GM20000 (cell line): ENCODE measurements at places on chromosomes 2 and 18.
A peak's percentile ranks its signal among the peaks of the same experiment; 100 is the strongest.

GRCh38 chr2:64785245-64785644 lies 131.5 kb upstream of the SERTAD2 start:
- DNase-seq, result no peak

GRCh38 chr2:153071090-153071489 lies 352.7 kb downstream of the ARL6IP6 start:
- no peak for DNase-seq

DNA sequence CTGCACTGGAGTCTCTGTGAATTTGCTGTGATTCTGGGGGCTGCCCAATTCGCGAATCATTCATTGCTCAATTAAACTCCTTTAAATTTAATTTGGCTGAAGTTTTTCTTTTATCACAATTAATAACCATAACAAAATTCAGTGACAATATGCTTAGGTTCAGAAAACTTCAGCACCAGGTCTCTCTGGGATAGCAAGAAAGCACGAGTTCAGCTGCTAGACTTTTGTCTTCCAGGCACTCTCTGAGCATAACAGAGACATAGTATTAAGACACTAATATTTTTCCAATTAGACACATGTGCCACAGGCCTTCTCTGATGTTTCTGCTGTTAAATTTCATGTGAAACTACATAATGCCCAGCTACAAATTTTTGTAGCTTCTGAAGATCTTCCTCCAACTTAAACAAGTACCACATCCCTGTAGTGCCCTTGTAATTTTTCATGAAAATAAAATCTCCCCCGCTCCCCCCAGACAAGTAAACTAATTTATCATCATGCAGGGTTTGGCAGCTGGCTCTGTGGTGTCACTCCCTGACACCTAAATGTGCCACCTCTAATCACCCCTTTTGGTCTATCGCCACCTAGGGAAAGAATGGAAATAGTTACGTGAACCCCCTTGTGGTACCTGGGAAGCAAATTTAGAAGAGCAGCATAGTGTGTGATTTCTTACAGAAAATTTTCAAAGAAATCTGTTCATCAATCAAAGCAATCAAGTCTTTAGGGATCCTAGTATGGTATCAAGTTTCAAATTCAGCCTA lies 94.1 kb downstream of the CSRNP3 start:
- DNase-seq, result no peak

DNA sequence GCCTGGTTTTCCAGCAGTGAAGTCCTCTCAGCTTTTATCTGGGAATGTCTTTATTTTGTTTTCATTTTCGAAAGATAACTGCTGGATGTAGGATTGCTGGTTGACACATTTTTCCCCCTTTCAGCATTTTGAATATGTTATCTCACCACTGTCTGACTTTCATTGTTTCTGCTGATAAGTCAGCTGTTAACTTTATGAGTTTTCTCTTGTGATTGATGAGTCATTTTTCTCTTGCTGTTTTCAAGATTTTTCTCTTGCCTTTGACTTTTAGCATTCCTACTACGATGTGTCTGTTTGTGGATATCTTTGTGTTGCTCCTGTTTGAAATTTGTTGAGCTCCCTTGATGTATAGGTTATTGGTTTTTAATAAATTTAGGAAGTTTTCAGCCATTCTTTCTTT lies 85.5 kb downstream of the AGPS start:
- DNase-seq, result no peak

- DNase-seq, result no peak
These were observed 393.8 kb upstream of the LYPD1 start for GRCh38 chr2:133063775-133064174.

DNA sequence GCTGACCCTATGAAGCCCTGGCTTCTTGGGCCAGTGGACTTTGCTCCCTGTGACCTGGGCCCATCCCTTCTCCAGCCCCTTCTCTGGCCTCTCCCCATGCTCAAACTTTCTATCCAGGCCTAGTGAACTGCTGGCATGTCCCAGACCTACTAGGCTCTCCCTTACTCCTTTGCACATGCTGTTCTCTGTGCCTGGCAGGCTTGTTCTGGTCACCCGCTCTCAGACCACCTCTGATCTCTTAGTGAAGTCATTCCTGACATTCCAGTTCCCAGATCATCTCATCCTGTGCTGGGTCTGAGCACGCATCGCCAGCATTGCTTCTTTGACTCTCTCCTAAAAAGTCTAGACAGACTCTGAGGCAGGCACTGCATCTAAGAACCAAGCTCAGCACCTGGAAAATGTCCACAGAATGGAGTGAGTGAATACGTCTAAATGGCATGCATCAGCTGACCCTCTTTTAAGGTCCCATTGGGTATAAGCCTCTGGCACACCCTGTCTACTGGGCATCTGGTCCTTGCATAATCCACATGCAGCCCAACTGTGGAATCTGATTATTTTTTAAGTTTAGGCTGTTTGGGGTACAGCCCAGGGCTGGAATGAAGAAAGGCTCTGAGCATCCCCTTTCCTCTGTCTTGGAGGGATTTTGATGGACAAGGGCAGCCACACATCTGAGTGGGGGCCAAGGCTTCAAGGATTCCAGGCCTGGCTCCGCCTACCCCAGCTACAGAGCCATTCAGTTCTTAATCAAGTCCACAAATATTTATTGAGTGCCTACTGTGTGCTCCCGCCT lies 130.6 kb upstream of the HAAO start:
- no peak for DNase-seq

DNA sequence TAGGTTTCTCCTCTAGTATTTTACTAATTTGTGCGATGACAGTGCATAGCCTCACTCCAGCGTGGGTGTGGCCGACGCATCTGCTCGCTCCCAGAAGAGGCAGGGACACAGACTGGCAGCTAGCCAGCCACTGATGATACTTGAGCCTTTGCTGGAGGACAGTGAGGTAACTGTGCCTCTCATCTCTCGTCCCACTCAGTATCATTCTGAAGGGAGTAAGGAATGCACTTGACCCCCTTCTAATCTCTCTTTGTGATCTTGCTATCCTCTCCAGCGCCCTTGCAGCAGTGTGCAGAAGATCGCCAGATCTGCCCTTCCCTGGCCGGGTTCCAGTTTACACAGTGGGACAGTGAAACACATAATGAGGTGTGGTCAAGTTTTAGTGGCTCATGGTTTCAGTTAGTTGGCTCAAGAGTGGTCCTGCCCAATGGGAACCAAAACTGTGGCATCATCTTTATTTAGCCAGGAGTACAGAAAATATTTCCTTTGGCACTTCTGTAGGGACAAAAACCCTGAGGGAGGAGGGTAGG lies 17.5 kb downstream of the NCAPH start:
- DNase-seq, result no peak

DNA sequence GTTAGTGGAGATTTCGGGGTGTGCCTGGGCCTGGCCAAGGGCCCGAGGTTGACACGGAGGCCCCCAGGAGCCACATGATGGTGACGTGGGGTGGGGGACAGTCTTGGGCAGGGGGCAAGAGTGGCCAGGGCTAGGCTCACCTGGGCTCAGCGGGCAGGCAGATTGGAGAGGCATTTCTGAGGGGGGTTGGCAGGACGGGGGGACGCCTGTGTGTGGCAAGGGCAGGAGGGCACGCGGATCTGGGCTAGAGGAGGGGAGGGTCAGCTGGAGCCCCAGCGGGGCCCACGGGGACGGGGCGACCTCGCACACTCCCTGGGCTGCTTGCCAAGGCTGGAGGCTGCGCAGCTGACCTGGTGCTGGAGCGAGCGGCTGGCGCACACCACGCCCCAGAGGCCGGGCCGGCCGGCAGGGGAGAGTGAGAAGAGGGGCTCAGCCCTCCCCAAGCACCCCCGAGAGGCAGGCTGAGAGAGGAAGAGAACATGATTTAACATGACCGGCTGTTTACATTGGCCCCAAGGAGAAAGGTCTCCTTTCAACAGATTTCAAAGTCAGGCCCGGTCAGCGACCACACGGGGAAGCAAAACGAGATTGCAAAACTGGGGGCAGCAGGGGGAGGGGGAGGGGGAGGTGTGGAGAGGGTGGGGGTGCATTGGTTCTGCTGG lies 38.0 kb upstream of the SNED1 start:
- DNase-seq, result no peak

DNA sequence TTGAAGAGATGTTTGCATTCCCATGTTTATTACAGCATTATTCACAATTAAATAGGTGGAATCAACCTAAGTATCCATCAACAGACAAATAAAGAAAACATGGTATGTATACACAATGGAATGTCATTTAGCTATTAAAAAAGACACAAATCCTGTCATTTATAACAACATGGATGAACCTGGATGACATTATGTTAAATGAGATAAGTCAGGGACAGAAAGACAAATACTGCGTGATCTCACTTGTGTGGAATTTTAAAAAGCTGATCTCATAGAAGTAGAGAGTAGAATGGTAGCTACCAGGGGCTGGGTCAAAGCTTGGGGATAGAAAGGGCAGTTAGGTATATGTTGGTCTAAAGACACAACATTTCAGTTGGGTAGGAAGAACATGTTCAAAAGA lies 376.3 kb downstream of the EPHA4 start:
- no peak for DNase-seq

GRCh38 chr18:24078391-24078790 lies 60.5 kb upstream of the CABYR start:
- DNase-seq, result no peak

DNA sequence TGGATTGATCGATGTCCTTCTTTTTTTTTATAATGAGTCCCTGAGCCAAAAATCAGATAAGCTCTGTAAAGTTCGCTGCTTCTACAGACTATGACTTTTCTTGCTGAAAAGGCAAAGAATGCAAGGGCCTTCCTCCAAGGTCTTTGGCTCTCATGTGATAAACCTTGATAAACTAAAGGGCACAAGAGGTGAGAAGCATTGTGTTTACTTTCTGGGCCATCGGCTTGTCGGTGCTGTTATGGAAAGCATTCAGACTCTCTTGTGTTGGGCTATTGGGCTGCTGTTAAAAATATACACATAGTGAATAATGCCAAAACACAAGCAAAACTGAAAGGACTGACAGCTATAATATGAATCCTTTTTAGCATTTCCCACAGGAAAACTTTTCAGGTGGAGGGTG lies 472.4 kb upstream of the SPHKAP start:
- DNase-seq, result no peak

- DNase-seq, result no peak
These were observed 35.3 kb upstream of the CAB39 start for GRCh38 chr2:230677201-230677946.

DNA sequence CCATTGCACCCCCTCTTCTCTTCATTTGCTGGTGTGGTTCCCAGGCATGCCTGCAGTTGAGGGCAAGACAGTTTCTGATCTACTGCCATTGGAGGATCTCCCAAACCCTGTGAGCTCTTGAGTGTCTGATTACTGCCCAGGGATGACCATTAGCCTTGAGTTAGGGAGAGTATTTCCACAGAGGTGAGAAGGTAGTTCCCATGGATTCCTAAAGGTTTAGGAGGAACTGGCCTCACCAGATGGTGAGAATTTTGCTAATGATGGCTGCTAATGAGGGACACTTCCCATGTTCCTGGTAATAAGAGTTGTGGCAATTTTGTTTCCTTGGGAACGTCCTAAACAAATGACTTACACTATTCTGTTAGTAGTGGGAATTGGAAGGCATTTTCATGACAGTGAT lies 42.5 kb downstream of the PTPRM start:
- no peak for DNase-seq

DNA sequence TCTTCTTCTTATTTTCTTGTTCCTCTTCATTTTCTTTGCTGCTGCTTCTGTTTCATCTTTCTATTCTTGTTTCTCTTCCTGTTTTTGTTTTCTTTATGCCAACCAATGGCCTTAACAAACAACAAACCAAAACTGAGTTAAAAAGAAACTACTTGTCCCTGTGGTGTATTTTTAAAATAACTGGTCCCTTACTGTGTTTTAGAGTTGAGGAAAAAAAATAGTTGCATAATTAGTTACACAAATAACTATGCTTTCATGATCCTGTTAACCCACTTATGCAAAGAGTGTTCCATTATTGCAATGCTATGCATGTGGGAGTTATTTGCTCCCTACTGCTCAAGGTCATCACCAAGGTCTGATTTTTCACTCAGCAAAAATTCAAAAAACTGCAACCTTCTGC lies 39.5 kb upstream of the IMP4 start:
- DNase-seq, result no peak

GRCh38 chr2:101252408-101253012 lies at the start of gene CNOT11:
TSS of gene CNOT11 (plus strand) at chr2:101252886. CDS start at chr2:101252965, 79 bp downstream.
- DNase-seq, result peak; percentile 98

DNA sequence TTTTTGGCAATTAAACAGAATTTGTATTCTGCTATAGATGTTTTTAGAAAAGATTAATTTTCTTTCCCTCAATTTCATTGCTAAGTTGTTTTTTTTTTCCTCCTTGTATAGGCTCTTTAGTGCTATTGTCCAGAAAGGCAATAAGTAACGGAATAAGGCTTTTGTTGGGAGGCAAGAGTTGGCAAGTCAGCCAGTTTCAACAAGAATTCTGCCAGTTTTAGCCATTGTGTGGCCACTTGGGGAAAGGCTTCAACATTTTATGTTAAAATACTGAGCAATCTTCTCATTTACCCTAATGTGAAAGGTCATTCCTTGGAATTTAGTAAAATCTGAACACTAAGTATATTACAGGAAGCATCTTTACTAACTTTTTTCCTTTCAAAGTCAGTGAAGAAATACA lies 9.6 kb downstream of the CALCRL start:
- no peak for DNase-seq

GRCh38 chr2:124908411-124908810 lies 883.3 kb downstream of the CNTNAP5 start:
- no peak for DNase-seq

- peak; percentile 54 for DNase-seq
These were observed 7.6 kb downstream of the ZFP36L2 start for GRCh38 chr2:43218702-43219382.

DNA sequence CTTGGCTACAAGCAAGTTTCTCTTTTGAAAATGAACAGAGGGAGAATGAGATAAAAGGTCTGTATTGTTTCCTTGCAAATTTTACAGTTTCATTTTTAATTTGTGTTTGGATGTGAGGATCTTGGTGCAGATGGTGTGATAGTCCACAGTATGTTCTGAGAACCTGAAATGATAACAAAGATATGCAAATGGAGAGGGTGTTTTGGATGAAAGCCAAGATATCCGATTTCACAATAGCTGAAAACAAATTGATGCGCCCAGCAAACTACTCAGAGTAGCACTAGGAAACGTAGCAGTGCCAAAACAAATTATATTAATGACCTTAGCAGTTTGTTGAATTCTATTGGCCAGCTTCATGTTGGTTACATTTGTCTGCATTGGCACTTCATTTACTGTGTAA lies 683.5 kb downstream of the TMEM182 start:
- DNase-seq, result no peak

- no peak for DNase-seq
These were observed 146.6 kb upstream of the CCDC150 start for GRCh38 chr2:196492946-196493345.

DNA sequence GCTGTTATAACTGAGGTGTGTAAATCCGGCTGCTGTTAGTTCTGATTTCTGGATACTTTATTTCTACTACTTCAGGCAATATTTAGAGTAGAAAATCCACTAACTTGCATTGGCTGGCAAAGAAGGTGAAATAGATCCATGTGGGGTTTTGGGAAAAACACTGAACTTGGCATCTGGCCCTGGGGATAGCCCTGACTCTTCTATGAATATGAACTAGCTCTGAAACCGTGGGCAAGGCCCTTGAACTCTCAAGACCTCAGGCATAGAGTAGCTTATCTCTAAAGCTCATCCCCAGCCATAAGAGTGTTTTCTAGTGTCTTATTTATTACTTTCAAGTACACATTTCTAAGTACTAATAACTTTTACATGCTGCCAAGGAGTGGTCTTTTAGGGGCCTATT lies 25.8 kb downstream of the PARD3B start:
- no peak for DNase-seq
